Activated T-helper 1 cell treated with anti-CD3 and anti-CD28 coated beads, Interleukin-12 subunit alpha, Interleukin-12 subunit beta, Interleukin-2, Interleukin-4 antibody, amounts not matched to agents 30 ng/mL and 10 ng/mL and 1 ng/mL, durations not matched to agents 14 hours and 24 hours and 36 hours (primary cell): ENCODE measurements at places on chromosomes 6 and 20.

- peak overlapping the region; percentile 72 for H3K27ac ChIP-seq
- peak; percentile 39 for DNase-seq
- peaks cover 2% of the 10 kb centered on the region for H3K27me3 ChIP-seq
- peaks cover 32% of the 10 kb centered on the region for H3K4me1 ChIP-seq
- peak overlapping the region; percentile 47 for H3K4me3 ChIP-seq
Measured at GRCh38 chr20:36836591-36837269, 39.2 kb upstream of the TLDC2 start.

DNA sequence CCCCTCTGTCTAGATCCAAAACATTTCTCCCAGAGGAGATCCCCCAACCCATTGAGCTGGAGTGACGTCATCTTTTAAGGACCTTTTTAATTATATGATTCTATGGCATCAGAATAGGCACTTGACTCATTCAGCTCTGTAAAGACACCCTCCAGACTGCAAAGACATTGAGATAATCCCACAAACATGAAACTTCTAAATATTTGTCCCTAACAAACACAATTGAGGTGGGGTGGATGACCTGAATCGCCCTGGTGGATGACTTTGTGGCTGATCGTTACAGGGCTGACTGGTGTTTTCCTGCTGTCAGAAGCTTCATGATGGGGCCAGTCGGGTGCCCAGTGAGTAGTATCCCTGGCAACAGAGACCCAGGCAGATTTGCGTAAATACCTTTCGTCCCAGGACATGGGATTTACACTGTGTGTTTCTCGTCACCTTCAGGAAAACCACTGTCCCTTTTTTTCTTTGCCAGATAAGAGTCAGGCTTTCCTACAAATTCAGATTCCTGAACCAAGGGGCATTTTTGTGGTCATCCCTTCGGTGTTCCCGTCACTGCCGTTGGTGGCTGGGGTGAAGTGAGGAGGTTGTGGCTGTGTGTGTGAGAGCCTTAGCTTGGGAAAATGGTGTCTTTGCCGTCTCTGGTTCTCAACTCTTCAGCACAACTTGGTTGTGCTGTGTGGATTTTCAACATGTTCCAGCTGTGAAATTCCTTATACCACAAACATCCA lies 5.3 kb upstream of the PCK1 start:
- H3K36me3 ChIP-seq = no peaks in the 10 kb centered on the region
- no peaks in the 10 kb centered on the region for H3K4me1 ChIP-seq
- H3K27ac ChIP-seq = no peak overlapping the region
- peaks cover 9% of the 10 kb centered on the region for H3K27me3 ChIP-seq

- DNase-seq = no peak
- no peak overlapping the region for H3K4me3 ChIP-seq
- no peaks in the 10 kb centered on the region for H3K36me3 ChIP-seq
- H3K27ac ChIP-seq = no peak overlapping the region
Measured at GRCh38 chr6:84779380-84779779, 15.0 kb upstream of the TBX18 start.

DNA sequence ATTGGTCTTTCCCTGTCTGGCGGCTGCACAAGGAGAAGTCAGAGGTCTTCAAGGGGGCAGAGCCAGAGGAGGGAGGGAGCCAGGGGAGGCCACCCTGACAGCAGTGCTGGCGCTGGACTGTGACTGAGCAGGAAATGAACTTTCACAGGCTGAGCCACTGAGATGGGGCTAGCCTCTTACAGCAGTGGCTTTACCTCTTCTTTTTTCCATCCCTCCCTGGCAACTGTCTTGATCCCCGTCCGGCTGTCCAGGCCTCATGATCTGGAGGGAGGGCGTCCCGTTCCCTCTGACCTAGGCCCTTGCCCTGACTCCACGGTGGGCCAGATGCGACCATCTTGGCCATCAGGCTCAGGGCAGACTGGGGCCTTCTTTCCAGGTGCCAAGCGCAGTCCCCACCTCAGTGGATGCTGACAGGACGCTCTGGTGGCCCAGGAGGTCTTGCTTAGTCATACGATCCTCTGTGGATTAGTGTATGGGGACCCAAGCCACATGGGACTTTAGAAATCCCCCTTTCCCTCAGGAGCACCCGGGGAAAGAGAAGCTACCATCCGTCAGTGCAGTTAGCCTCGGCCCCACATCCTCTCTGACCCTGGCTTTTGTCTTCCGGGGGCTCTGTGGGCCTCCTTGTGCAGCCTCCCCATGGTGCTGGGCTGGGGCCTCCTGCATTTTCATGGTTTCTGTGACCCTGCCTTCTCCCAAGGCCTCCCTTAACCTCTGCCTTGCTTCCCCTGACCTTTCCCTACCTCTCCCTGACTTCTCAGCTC lies 57.4 kb upstream of the CCDC167 start:
- no peaks in the 10 kb centered on the region for H3K36me3 ChIP-seq
- no peak overlapping the region for H3K4me3 ChIP-seq
- peaks cover 40% of the 10 kb centered on the region for H3K4me1 ChIP-seq
- DNase-seq = no peak
- H3K27ac ChIP-seq = no peak overlapping the region

GRCh38 chr6:136066005-136066404 lies 184.1 kb downstream of the MTFR2 start:
- peaks cover 2% of the 10 kb centered on the region for H3K27me3 ChIP-seq
- H3K36me3 ChIP-seq = no peaks in the 10 kb centered on the region
- H3K27ac ChIP-seq = no peak overlapping the region

GRCh38 chr6:1438471-1438881 lies 49.1 kb downstream of the FOXF2 start:
- H3K27me3 ChIP-seq = peaks cover 26% of the 10 kb centered on the region
- no peaks in the 10 kb centered on the region for H3K4me1 ChIP-seq
- no peak for DNase-seq
- H3K27ac ChIP-seq = no peak overlapping the region
- no peaks in the 10 kb centered on the region for H3K36me3 ChIP-seq

DNA sequence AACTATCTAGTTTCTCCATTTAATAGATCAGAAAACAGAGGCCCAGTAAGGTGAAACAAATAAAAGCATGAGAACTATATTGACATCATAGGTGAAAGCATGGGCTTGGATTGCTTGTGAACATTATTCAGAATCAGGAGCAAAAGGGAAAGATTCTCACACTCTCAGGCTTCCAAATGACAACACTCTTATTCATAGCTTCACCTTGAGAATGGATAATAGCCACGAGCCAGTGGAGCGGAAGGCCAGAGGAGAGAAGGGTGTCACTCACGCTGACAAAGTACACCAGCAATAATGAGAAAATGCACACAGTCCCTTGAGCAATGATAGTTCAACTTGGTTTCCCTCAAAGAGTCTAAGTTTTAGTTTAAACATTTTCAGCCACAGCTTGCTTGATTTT lies 339.0 kb downstream of the TPBG start:
- no peaks in the 10 kb centered on the region for H3K36me3 ChIP-seq
- peaks cover 9% of the 10 kb centered on the region for H3K4me1 ChIP-seq
- H3K27me3 ChIP-seq = no peaks in the 10 kb centered on the region
- H3K27ac ChIP-seq = no peak overlapping the region
- DNase-seq = no peak

- no peak overlapping the region for H3K27ac ChIP-seq
- H3K4me1 ChIP-seq = no peaks in the 10 kb centered on the region
- no peak overlapping the region for H3K4me3 ChIP-seq
- H3K36me3 ChIP-seq = no peaks in the 10 kb centered on the region
- no peak for DNase-seq
Measured at GRCh38 chr6:113526553-113526952, 330.6 kb upstream of the MARCKS start.

- H3K4me1 ChIP-seq = peaks cover 22% of the 10 kb centered on the region
- no peaks in the 10 kb centered on the region for H3K36me3 ChIP-seq
- no peak overlapping the region for H3K27ac ChIP-seq
- peak overlapping the region; percentile 33 for H3K4me3 ChIP-seq
- peaks cover 71% of the 10 kb centered on the region for H3K27me3 ChIP-seq
- no peak for DNase-seq
Measured at GRCh38 chr6:21666853-21667681, 73.5 kb downstream of the SOX4 start.

- H3K4me3 ChIP-seq = no peak overlapping the region
- peak overlapping the region; percentile 40 for H3K27ac ChIP-seq
- peaks cover 4% of the 10 kb centered on the region for H3K36me3 ChIP-seq
- peaks cover 14% of the 10 kb centered on the region for H3K4me1 ChIP-seq
Measured at GRCh38 chr6:108168501-108169463, 3.0 kb downstream of the NR2E1 start.

DNA sequence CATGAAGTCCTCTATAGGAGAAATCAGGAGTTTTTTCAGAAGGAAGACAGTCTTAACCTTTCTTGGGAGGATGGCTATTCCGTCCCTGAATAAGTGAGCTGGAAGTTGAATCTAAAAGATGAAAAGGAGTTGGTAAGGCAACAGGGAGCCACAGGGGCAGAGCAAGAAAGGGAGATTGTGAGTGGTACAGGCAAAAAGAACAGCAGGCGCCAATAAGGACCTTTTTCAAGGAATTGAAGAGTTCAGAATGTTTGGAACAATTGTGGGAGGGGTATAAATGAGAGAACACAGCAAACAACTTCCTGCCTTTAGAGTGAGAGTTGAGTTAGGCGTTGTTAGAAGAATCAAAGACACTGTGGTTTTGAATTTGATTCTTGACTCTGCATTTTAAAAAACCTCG lies 1003.7 kb downstream of the EPHA7 start:
- no peak for DNase-seq
- no peaks in the 10 kb centered on the region for H3K27me3 ChIP-seq
- no peak overlapping the region for H3K4me3 ChIP-seq
- H3K27ac ChIP-seq = no peak overlapping the region
- no peaks in the 10 kb centered on the region for H3K4me1 ChIP-seq
- H3K36me3 ChIP-seq = no peaks in the 10 kb centered on the region
